ENCODE measurements at places on chromosomes 4 and X. TPM values are rescaled to one million over a fixed set of nuclear protein-coding genes. Genes with fewer than 3 reads are reported as not detected.
A peak's percentile ranks its signal among the peaks of the same experiment; 100 is the strongest.

Gene ITM2A
- total RNA-seq: 35.7 TPM

DNA sequence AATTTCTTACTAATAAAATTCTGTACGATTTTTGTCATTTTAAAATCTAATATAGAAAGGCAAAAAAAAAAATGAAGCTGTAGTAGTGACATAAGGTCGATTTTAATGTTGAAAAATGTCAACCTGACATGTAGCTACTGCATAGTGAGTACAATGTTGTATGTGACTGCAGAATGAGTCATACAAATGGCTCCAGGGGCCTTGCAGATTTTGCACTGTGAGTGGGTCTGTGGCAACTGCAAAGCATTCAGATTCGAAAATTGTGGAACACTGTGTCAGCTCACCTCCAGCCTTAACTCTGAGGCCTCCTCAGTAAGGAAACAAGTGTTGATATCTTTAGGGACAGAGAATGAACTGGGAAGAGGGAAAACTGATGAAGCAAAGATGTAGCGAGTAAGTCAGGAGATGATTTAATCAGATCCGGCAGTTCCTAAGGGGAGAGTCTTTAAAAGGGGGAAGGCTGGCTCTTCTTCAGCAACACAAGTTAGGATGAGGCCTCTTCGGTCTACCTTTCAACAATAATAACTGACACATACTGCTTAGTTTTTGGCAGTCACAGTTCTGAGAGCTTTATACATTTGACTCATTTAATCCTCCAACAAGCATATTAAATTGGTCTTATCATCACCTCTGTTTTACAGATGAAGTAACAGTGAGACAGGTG lies 24.9 kb downstream of the TKTL2 start:
- no peak overlapping the region for H3K27ac ChIP-seq
- no peaks in the 10 kb centered on the region for H3K36me3 ChIP-seq

Gene BRS3
- total RNA-seq: not detected

- no peak for DNase-seq
- H3K27ac ChIP-seq: no peak overlapping the region
- H3K36me3 ChIP-seq: no peaks in the 10 kb centered on the region
- H3K27me3 ChIP-seq: no peaks in the 10 kb centered on the region
- peaks cover 4% of the 10 kb centered on the region for H3K4me1 ChIP-seq
Observed at GRCh38 chr4:186132577-186133242, 28.2 kb downstream of the FAM149A start.

Gene TASL
- total RNA-seq: not detected

GRCh38 chr4:142158980-142159379 lies 522.6 kb downstream of the IL15 start:
- no peaks in the 10 kb centered on the region for H3K4me1 ChIP-seq
- DNase-seq: no peak

- DNase-seq: no peak
- H3K27me3 ChIP-seq: peaks cover 2% of the 10 kb centered on the region
- peaks cover 3% of the 10 kb centered on the region for H3K4me1 ChIP-seq
- peak overlapping the region; percentile 65 for H3K4me3 ChIP-seq
- no peaks in the 10 kb centered on the region for H3K36me3 ChIP-seq
Observed at GRCh38 chr4:150584111-150584915, 2.4 kb downstream of the MAB21L2 start.

- H3K27me3 ChIP-seq: no peaks in the 10 kb centered on the region
- no peaks in the 10 kb centered on the region for H3K4me1 ChIP-seq
- H3K27ac ChIP-seq: no peak overlapping the region
- H3K36me3 ChIP-seq: no peaks in the 10 kb centered on the region
Observed at GRCh38 chr4:90715242-90715641, 588.0 kb downstream of the CCSER1 start.

GRCh38 chr4:30256116-30256832 lies 463.9 kb upstream of the PCDH7 start:
- H3K27me3 ChIP-seq: no peaks in the 10 kb centered on the region
- H3K36me3 ChIP-seq: no peaks in the 10 kb centered on the region
- no peaks in the 10 kb centered on the region for H3K4me1 ChIP-seq
- no peak overlapping the region for H3K27ac ChIP-seq

Gene ZMAT1
- total RNA-seq: 0.94 TPM

- no peak for DNase-seq
- H3K36me3 ChIP-seq: no peaks in the 10 kb centered on the region
- no peak overlapping the region for H3K4me3 ChIP-seq
- H3K4me1 ChIP-seq: no peaks in the 10 kb centered on the region
Observed at GRCh38 chrX:30275498-30275897, 28.6 kb downstream of the MAGEB1 start.

DNA sequence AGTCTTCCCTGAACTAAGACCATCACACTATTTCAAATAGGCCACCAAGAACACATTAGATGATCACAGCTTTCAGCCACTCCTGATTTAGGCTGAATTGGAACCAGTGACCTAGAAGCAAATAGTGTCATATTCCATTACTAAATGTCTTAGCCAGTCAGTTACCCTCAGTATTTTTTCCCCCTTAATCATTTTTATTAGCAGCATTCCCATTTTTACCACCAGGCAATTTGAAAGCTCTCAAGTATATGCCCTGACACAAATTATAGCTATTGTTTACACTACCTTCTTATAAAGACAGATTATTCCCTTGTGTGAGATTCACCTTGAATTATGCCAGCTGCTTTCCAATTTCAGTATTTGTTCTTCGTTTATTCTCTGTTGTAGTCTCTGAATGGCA lies 1146.9 kb downstream of the PDHA2 start:
- DNase-seq: no peak
- H3K4me3 ChIP-seq: no peak overlapping the region
- no peaks in the 10 kb centered on the region for H3K4me1 ChIP-seq
- H3K27me3 ChIP-seq: no peaks in the 10 kb centered on the region

- H3K27ac ChIP-seq: no peak overlapping the region
- no peaks in the 10 kb centered on the region for H3K27me3 ChIP-seq
- no peaks in the 10 kb centered on the region for H3K4me1 ChIP-seq
- no peak for DNase-seq
Observed at GRCh38 chr4:57043347-57044251, 64.9 kb downstream of the POLR2B start.

GRCh38 chr4:68162196-68162595 lies 32.5 kb upstream of the TMPRSS11F start:
- no peak overlapping the region for H3K27ac ChIP-seq
- DNase-seq: no peak
- H3K4me3 ChIP-seq: no peak overlapping the region
- H3K4me1 ChIP-seq: no peaks in the 10 kb centered on the region
- H3K27me3 ChIP-seq: no peaks in the 10 kb centered on the region

Gene LRIT3
- 0.21 TPM for total RNA-seq

Gene RTL9
- 0.11 TPM for total RNA-seq

Gene SCML1
- total RNA-seq: 2.0 TPM

DNA sequence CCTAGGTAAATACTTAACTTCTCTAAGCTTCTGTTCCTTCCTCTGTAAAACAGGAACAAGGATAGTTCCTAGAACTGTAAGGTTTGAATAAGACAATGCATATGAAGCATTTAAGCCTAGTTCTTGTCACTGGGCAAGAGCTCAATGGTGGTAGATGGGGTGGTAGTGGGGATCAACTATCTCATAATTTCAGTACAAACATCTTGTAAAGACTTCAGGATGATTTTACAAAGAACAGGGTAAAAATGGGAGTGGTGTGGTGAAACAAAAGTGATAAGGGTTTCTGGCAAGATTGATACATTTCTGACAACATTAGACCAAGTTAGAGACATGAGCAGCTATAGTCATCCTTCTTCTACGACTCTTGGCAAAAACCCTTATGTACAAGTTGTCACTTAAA lies 137.8 kb downstream of the SCFD2 start:
- H3K4me3 ChIP-seq: no peak overlapping the region
- DNase-seq: no peak
- no peaks in the 10 kb centered on the region for H3K36me3 ChIP-seq
- H3K27ac ChIP-seq: no peak overlapping the region
- no peaks in the 10 kb centered on the region for H3K27me3 ChIP-seq

Gene DIPK2B
- total RNA-seq: not detected

- DNase-seq: no peak
- H3K4me1 ChIP-seq: no peaks in the 10 kb centered on the region
- H3K4me3 ChIP-seq: no peak overlapping the region
Observed at GRCh38 chrX:88146577-88146976, 600.4 kb upstream of the CPXCR1 start.

Gene MGST2
- total RNA-seq: 7.4 TPM

GRCh38 chrX:34467437-34467836 lies 189.6 kb downstream of the TMEM47 start:
- no peak overlapping the region for H3K27ac ChIP-seq
- no peaks in the 10 kb centered on the region for H3K27me3 ChIP-seq
- DNase-seq: no peak
- no peak overlapping the region for H3K4me3 ChIP-seq
- no peaks in the 10 kb centered on the region for H3K4me1 ChIP-seq

Gene USP17L28
- total RNA-seq: not detected

Gene MXD4
- 24.6 TPM for total RNA-seq

DNA sequence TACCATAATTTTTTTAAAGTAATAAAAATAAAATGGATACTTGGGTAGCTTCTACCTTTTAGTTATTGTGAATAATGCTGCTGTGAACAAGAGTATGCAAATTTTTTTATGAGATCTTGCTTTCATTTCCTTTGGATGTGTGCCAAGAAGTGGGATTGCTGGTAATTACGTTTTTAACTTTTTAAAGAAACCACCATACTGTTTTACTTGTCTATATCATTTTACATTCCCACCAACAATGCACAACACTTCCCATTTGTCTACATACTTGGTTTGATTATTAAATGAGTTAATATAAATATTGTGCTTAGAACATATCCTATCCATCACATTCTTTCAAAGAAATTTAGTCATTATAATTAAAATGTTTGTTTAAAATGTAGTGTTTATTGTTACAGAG lies 3.9 kb upstream of the SULT1B1 start:
- H3K27me3 ChIP-seq: no peaks in the 10 kb centered on the region
- no peaks in the 10 kb centered on the region for H3K36me3 ChIP-seq
- no peak for DNase-seq
- no peak overlapping the region for H3K4me3 ChIP-seq

DNA sequence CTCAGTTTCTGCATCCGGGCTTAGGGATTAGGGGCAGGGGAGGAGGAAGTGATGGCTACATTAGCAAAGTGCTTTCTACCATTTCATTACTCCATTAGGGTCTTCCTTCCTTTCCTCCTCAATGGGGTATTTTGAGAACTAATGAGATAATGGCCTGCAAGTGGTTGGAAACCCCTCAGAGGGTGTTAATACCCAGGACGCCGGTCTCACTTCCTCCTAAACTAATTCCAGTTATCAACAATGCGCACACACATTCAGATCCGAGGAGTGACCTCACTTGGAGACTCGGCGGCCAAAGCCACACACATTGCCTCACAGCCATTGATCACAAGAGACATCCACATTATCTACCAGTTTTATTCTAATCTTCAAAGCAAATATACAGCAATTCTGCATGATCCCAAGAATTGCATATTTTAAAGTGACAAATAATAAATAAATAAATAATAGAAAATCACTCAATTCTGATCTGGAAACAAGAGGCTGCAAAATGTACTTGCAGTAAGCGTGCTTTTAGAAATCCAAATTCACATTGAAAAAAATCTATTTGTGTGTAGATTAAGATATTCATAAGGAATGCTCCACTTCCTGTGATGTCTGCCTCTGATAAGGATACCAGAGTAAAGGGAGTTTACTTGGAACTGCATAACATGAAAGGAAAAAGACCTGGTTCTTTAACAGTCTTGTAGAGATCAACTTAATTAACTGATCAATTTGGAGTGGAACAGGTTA lies 329.1 kb downstream of the FBXW7 start:
- H3K36me3 ChIP-seq: no peaks in the 10 kb centered on the region
- DNase-seq: no peak
- H3K27me3 ChIP-seq: no peaks in the 10 kb centered on the region
- H3K4me1 ChIP-seq: no peaks in the 10 kb centered on the region

Gene KLF8
- 9.8 TPM for total RNA-seq

- H3K4me1 ChIP-seq: no peaks in the 10 kb centered on the region
- H3K4me3 ChIP-seq: no peak overlapping the region
- no peaks in the 10 kb centered on the region for H3K36me3 ChIP-seq
- no peak overlapping the region for H3K27ac ChIP-seq
- no peaks in the 10 kb centered on the region for H3K27me3 ChIP-seq
Observed at GRCh38 chrX:68254738-68255645, 178.3 kb downstream of the OPHN1 start.

- no peaks in the 10 kb centered on the region for H3K27me3 ChIP-seq
- H3K27ac ChIP-seq: no peak overlapping the region
Observed at GRCh38 chr4:11155208-11155867, 273.4 kb downstream of the HS3ST1 start.

- no peak overlapping the region for H3K27ac ChIP-seq
- no peak for DNase-seq
- no peaks in the 10 kb centered on the region for H3K4me1 ChIP-seq
- H3K4me3 ChIP-seq: no peak overlapping the region
- no peaks in the 10 kb centered on the region for H3K36me3 ChIP-seq
- H3K27me3 ChIP-seq: no peaks in the 10 kb centered on the region
Observed at GRCh38 chrX:30659421-30659820, 6.2 kb downstream of the GK start.

GRCh38 chr4:69849969-69850368 lies 10.0 kb downstream of the SULT1E1 start:
- no peak for DNase-seq
- no peak overlapping the region for H3K4me3 ChIP-seq
- no peak overlapping the region for H3K27ac ChIP-seq
- no peaks in the 10 kb centered on the region for H3K27me3 ChIP-seq

DNA sequence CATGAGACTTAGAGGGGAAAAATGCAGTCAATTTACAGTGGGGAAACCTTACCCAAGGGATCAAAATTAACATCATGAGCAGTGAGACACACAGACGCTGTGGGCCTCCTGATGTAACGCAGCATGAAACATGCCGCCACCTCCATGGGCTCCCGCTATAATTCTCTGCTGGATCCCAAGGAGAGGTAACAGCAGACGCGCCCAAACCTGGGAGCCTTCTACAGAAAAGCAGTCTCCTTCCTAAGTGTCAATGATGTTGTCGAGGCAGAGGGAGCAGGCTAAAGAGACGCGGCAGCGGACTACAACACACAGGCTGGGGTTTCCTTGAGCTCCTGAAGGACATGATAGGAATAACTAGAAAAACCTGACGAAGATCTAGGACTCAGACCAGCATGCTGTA lies 142.3 kb downstream of the AFAP1 start:
- no peaks in the 10 kb centered on the region for H3K4me1 ChIP-seq
- DNase-seq: no peak
- H3K4me3 ChIP-seq: no peak overlapping the region
- no peak overlapping the region for H3K27ac ChIP-seq
- no peaks in the 10 kb centered on the region for H3K27me3 ChIP-seq

DNA sequence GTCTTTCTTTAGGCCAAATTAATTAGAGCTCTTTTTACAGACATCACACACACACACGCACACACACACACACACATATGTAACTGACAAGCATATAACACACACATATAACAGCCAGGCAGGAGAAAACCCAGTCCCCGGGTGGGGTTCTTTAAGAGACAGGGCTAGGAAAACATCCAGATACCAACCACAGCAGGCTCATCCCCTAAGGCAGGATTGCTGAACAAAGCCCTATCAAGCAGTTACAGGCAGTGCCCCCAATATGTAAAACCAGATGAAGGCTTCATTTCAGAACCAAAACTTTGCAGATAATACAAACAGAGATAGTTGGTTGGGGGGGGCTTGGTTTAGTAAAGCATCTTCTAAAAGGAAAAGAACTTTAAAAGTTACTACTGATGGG lies 18.0 kb upstream of the FAM47E start:
- H3K4me1 ChIP-seq: peaks cover 3% of the 10 kb centered on the region
- no peak overlapping the region for H3K27ac ChIP-seq

- H3K4me3 ChIP-seq: no peak overlapping the region
- H3K36me3 ChIP-seq: no peaks in the 10 kb centered on the region
- peak overlapping the region; percentile 91 for H3K27ac ChIP-seq
- no peaks in the 10 kb centered on the region for H3K27me3 ChIP-seq
- H3K4me1 ChIP-seq: peaks cover 12% of the 10 kb centered on the region
Observed at GRCh38 chr4:122797405-122798094, 29.1 kb upstream of the FGF2 start.

Gene FAT4
- total RNA-seq: 5.0 TPM
